ENCODE measurements at places on chromosomes 12 and 14.

GRCh38 chr12:121468499-121468801, 68.5 kb downstream of the RNF34 start:
- DNase-seq, result no peak

DNA sequence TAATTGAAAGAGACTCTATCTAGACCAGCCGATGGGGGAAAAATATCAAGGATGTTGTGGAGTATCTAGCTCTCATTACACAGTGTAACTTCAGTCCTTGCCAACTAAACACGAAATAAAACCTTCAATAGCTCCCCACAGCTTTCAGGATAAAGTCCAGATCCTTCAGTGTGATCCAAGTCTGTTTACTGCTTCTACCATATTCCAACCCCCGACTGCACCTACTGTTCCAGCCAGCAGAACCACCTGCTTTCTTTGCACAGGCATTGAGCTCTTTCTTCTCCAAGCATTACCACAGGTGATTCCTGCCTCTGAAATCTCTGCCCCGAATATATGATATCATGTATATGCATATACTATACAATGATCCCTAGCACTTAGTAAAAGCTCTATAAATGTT, 2.2 kb upstream of the LRRC23 start:
- no peak for DNase-seq

DNA sequence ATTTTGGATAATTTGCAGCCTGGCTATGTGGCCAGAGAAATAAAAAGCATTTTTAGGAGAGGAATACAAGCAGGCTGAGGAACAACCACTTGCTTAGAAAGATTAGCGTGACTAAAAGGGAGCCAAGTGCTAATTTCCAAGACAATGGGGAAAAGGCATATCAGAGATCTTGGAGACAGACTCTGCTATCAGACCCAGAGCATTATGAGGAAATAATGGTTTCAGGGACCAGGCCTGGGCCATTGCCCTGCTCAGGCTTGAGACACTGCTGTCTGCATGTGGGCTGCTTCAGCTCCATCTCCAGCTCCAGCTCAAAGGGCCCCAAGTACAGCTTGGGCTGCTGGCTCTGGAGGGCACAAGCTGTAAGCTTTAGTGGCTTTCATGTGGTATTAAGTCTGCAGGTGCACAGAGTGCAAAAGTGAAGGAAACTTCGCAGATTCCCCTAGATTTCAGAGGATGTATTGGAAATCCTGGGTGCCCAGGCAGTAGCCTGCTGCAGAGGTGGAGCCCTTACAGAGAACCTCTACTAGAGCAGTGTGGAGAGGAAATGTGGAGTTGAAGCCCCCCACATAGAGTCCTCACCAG, 449.2 kb downstream of the ZFP36L1 start:
- DNase-seq, result no peak

DNA sequence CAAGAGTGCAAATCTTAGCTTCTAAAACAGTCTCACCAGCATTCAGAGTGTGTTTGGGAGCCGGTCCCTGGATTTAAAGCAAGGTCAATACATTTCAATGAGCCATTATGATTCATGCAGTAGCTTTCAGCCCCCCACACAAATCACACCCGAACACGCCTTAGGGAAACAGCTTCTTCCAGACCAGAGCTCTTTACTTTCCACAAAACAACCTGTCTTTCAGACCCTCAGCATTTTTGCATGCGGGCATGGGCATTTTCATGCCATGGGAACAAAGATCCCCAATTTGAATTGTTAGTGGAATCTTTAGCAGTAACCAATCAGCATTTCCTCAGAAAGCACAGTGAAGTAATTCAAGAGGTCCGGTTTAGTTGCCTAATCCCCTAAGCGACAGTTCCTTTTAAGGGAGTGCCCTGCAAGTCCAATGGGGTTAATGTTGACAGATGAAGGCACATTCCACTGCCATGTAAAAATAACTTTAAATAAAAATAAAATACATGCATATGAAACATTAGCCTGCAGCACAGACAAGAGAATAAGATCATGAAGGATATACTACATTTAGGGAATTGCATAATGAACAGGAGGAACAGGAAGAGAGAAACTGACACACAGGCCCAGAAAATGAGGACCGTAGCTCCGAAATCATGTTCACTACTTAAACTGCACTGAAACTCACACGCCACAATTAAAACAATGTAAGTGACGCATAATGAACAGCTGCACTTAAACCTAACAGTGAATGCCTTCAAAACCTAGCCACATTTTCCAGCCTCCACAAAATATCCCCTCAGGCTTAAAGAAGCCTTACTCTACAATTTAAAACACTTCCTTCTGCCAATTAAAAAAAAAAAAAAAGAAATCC, 4.0 kb downstream of the VPS37B start:
- no peak for DNase-seq

DNA sequence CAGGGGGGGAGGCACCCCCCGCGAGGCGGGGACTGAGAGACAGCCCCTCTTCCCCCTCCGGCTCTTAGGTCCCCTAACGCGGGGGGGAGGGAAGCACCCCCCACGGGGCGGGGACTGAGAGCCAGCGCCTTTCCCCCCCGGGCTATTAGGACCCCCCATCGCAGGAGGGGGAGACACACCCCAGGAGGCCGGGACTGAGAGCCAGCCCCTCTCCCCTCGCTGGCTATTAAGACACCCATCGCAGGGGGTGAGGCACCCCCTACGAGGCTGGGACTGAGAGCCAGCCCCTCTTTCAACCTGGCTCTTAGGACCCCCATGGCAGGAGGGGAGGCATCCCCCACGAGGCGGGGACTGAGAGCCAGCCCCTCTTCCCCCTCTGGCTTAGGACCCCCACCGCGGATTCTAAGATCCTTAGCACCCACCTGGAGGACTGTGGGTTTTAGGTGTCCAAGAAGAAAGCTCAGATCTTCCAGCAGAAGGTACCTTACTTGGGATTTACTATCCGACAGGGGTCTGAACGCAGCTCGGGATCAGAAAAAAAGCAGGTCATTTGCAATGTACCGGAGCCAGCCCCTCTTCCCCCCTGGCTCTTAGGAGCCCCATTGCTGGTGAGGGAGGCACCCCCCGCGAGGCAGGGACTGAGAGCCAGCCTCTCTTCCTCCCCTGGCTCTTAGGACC, 197.8 kb upstream of the PZP start:
- DNase-seq, result no peak

- DNase-seq, result no peak
Measured at GRCh38 chr12:116577154-116577561, 18.0 kb downstream of the MAP1LC3B2 start.
